Mammary epithelial cell (primary cell): ENCODE measurements at places on chromosomes 5 and 9. TPM values are rescaled to one million over a fixed set of nuclear protein-coding genes. Genes with fewer than 3 reads are reported as not detected.

- peak; percentile 45 for DNase-seq
Observed at GRCh38 chr5:16536246-16536645, 70.6 kb upstream of the ZNF622 start.

DNA sequence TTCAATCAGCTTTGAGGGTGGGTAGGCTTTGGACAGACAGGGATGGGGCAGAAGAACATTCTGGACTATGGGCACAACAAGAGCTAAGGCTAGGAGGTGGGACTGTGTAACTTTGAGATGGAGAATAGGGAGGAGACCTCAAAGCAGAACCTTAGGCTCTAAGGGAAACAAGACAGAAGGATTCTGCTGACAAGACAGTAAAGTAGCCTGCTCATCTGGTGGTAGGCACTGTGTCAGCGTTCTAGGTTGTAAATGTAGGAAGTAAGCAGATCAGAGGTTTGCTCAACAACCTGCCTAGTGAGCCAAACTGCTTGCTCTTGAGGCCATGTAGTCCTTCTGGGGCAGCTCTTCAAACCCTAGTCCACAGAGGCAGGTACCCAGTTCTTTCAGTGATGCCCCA is 15.0 kb upstream of the IL12B start:
- DNase-seq: no peak

- peak; percentile 56 for DNase-seq
Observed at GRCh38 chr5:135437796-135438560, 9.2 kb downstream of the DCANP1 start.

DNA sequence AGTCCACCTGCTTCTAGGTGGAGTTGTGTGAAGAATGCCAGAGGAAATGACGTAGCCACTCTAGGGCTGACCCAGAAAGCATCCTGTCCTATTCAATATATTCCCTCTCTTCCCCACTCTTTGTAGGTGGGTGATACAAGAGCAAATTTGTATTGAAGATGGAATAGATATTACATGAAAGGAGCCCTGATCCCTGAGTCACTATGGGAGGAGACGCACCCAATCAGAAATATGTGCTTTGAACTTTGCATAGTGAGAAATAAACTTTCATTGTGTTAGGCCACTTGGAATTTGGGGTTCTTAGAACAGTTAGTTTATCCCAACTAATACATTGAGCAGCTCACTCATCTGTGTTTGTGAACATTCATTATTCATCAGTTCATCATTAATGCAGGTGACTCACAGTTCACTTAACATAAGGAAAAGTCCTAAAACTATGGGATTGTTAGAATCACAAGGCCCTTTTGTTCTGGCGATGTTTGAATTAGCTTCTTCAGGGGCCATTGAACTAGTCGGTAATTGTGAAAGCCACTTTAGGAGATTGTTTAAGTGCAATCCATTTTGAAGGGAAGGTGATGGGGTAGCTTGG is 26.9 kb upstream of the NTRK2 start:
- DNase-seq: peak; percentile 5

- DNase-seq: peak; percentile 91
Observed at GRCh38 chr5:111143910-111144309, 51.8 kb downstream of the WDR36 start.

- no peak for DNase-seq
Observed at GRCh38 chr5:122165559-122166078, 36.3 kb downstream of the ZNF474 start.

- DNase-seq: no peak
Observed at GRCh38 chr5:123514615-123515355, 2.8 kb downstream of the CSNK1G3 start.

GRCh38 chr5:32712481-32713360 is 1.6 kb downstream of the NPR3 start:
- DNase-seq: no peak

GRCh38 chr5:35061211-35061770 is 13.5 kb upstream of the AGXT2 start:
- DNase-seq: no peak

- no peak for DNase-seq
Observed at GRCh38 chr5:66666778-66667177, 70.6 kb downstream of the MAST4 start.

- DNase-seq: no peak
Observed at GRCh38 chr5:93926831-93927620, 185.6 kb upstream of the POU5F2 start.

DNA sequence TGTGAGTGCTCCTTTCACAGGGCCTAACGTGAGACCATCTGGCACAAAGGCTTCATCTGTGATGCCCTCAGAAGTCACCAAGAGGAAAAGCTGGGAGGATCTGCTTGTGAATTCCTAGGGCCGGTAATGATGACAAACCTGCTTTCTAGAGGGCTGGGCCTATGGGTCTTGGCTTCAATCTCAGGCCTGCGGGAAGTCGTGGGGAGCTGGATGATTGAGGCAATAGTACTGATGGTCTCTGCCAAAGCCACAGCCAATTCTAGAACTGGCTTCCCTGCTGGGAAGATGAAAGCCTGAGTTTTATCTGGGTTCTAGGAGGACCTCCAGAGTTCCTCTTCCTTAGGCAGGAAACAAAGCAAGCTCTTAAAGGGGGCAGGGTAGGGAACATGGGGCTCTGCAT is 102.7 kb downstream of the TMEM215 start:
- no peak for DNase-seq

GRCh38 chr5:153569036-153569435 is 78.6 kb downstream of the GRIA1 start:
- DNase-seq: no peak

GRCh38 chr9:76677481-76678055 is 86.7 kb upstream of the PCA3 start:
- no peak for DNase-seq

GRCh38 chr9:113985968-113986585 is 92.0 kb downstream of the AMBP start:
- no peak for DNase-seq

DNA sequence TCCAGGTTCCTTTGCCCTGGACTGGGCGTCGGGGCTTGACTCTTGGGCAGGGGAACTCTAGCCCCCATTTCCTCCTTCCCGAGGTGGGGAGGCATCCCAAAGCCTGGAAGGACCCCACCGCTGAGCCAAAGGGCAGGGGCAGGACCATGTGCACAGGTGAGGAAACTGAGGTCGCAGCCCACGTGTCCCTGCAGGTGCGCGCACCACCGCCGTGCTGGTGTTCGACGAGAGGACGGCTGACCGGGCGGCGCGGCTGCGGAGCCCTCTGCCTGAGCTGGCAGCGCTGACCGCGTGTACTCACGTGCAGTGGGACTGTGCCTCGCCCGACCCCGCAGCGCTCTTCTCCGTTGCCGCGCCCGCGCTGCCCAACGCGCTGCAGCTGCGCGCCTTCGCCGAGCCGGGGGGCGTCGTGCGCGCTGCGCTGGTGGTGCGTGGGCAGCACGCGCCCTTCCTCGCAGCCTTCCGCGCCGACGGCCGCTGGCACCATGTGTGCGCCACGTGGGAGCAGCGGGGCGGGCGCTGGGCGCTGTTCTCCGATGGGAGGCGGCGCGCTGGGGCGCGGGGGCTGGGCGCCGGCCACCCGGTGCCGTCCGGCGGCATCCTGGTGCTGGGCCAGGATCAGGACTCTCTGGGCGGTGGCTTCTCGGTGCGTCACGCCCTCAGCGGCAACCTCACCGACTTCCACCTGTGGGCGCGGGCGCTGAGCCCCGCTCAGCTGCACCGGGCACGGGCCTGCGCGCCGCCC is 2.8 kb downstream of the ADGRD2 start:
- DNase-seq: no peak

GRCh38 chr9:105968811-105969466 is 274.6 kb downstream of the TMEM38B start:
- no peak for DNase-seq

DNA sequence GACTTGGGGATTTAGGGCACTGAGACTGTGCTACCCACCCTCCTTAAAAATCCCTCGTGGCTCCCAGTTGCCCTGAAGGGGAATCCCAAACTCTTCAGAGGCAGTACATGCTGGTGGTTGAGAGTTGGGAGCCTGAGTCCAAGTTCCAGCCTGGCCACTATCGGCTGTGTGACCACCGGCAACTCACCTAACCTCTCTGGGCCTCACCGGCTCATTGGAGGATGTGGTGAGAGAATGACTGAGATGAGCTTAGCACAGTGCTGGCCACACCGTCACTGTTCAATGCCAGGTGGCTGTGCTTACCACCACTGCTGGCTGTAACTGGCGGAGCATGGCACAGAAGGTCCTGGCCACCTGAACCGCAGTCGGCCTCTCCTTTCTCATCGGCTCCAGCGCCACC is 200.2 kb downstream of the C9orf50 start:
- no peak for DNase-seq

GRCh38 chr9:135440620-135441019 is 39.0 kb upstream of the PPP1R26 start:
- DNase-seq: no peak

DNA sequence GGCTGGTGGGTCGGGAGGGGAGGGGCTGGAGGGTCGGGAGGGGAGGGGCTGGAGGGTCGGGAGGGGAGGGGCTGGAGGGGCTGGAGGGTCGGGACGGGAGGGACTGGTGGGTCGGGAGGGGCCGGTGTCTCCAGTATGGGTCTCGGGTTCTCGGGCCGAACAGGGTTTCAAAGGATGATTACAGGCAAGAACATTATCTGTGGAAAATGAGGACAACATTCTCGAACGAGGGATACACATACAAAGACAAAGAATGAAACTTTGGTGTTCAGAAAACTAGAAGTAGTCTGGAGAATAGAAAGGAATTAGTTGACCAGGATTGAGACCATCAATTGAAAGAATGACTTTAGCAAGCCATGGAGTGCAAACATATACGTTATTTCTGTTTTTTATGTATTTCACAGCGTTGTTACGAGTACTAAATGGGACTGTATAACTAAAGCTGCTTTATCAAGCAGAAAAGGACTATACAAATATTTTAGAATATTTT is 360 bp upstream of the ZCCHC10 start:
- no peak for DNase-seq

DNA sequence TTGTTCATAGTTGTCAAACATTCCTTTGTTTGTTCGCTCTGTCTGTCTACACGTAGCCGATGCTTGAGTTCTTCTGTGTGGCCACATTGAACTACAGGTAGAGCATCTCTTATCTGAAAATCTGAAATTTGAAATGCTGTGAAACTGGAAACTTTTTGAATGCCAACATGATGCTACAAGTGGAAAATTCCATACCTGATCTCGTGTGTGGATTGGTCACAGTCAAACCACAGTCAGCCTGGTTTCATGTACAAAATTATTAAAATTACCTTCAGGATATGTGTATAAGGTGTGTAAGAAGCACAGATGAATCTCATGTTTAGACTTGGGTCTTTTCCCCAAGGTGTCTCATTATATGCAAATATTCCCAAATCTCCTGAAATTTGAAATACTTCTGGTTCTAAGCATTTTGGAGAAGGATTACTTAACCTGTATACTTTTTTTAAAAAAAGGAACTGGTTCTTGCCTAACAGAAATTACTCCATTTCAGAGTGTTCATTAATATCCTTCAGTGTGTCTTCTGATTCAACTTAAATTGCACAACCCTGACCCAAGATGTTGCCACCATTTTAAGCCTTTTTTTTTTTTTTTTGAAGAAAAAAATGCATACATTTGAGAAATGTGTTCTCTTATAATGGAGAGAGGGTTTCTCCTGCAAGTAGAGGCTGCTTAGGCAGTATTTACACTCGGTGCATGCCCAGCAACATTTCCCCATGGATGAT is 254.3 kb downstream of the MAST4 start:
- DNase-seq: peak; percentile 94

DNA sequence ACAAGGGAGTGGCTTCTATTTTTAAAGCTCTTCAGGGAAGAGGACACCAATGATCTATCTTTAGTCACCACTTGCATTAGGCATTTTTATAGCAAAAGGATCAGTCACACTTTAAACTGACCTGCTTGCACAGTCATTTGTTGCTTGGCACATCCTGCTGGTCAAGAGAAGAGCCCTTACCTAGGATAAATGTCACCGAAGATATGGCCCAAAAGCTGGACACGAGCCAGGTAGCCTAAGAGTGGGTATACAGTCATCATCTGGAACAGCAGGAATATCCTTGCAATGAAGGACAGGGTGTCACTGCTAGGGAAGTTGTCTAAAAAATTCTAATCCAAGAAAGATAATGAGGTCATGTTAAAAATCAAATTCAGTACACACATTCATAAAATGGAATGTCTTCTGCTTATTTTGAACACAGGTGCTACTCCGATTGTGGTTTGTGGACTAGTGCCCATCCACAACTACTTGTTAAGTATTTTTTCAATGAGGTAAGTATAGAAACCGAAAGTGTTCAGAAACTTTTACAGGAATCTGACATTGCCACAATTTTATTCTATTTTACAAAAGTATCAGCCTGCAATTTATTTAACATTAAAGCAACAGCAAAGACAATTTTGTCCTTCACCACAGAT is 78.4 kb downstream of the SLC38A9 start:
- DNase-seq: peak; percentile 43

GRCh38 chr5:66848749-66849641 is 252.8 kb downstream of the MAST4 start:
- no peak for DNase-seq

DNA sequence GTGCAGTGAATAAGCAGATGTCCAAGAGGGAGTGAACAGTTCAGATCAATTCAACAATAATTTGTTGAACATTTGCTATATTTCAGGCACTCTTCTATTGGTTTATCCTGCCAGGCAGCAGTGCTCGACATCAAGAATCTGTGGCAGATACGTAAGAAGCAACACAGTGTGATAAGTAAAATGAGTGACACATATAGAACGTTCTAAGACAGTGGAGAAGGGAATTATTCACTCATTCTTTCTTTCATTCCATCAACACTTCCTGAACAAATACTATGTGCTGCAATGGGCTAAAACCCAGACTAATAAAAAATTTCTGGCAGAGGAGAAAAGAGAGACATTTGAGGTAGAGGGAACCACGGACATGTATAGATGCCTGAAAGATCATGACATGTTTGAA is 89.9 kb upstream of the GLIS3 start:
- DNase-seq: no peak

DNA sequence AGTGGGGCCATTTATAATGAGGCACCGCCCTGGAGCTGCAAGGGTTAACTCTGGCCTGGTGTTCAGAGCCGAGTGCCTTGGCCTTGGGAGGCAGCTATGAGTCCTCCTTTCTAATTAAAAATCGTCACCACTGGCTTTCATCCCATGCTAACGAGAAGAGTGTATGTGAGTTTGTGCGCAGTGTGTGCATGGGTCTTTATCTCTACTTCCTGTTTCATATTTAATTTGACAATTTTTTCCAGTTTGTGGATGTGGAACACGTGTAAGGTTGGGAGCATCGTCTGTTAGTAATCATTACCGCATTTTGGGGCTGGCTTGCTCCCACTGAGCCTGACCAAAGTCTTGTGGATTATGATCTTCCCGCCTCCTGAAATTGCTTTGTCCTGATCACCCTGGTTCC is 76.4 kb downstream of the NDFIP1 start:
- no peak for DNase-seq

GRCh38 chr5:113123618-113124017 is 147.0 kb downstream of the DCP2 start:
- DNase-seq: no peak

- no peak for DNase-seq
Observed at GRCh38 chr5:175468892-175469291, 9.5 kb upstream of the SFXN1 start.

GRCh38 chr5:127838661-127839060 is 135.5 kb downstream of the CCDC192 start:
- DNase-seq: peak; percentile 36

- DNase-seq: peak; percentile 90
Observed at GRCh38 chr9:72827950-72828731, 124.7 kb downstream of the ALDH1A1 start.

PRLR gene
- 0.05 TPM in 1 of 2 replicates, not detected in the other for total RNA-seq

SPINK7 gene
- not detected for total RNA-seq

PCDHA12 gene
- total RNA-seq: 0.45 and 0.86 TPM in 2 replicates

HTR4 gene
- total RNA-seq: not detected

INSL6 gene
- total RNA-seq: not detected in 2 replicates

SPRY4 gene
- 32.2 and 40.7 TPM in 2 replicates for total RNA-seq
